ENCODE measurements at places on chromosomes 2 and 18.

GRCh38 chr2:43846140-43846793 is 7.5 kb downstream of the ABCG8 start:
- no peak for DNase-seq

- no peak for DNase-seq
Observed at GRCh38 chr18:54140641-54141040, 83.8 kb downstream of the MBD2 start.

GRCh38 chr2:152827944-152828343 is 109.5 kb downstream of the ARL6IP6 start:
- no peak for DNase-seq

- no peak for DNase-seq
Observed at GRCh38 chr18:12074736-12075135, 18.9 kb upstream of the ANKRD62 start.

DNA sequence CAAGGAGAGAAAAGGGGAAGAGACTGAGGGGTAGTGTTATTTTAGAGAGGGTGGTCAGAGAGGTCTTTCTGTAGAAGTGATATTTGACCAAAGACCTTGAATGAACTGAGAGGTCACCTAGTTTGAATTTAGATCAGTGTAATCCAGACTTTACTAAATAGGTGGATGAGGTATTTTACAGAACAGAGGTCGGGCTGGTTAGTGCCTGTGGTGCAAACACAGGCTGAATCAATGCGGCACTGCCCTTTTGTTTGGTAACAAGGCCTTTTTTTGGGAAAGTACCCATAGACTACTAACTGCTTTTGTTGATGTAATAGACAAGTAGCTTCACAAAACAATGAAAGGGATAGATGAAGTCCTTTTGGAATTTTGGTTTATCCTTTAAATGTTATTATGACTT is 15.9 kb downstream of the RAPGEF4 start:
- no peak for DNase-seq

DNA sequence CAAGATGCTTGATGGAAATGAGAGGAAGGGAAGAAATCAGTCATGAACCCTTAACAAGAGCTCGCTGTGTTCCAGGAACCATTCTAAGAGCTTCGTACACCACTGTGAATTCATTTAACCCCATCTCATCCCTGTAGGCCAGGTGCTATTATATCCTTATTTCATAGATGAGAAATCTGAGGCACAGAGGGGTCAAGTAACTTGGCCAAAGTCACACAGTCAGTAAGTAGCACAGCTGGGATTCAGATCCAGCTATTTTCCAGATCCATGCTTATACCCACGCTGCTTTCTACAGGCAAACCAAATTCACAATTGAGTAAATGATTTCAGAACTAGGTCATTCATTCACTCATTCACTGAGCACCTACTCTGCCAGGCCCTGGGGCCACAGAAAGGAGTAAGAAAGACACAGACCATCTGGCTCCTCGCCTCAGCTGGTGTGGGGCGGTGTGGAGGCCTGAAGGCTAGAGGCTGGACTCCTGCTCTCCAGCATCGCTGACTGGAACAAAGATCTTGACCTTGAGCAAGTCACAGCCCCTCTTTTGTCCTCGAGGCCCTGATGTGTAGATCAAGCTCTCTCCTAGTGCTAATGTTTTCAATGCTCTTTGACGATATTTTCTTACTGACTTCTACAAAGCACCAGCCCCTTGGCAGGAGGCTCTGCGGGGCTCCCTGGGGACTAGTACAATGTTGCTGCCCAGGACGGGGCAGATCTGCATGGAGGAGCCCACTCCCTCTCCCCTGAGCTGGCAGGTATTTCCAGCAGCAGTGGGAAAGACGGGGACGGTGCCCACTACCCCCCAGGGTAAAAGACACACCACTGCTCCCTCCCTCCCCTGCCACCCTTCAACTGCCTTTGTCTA is 26.5 kb downstream of the STEAP3 start:
- DNase-seq: no peak

GRCh38 chr2:84959095-84959565 is 11.8 kb upstream of the KCMF1 start:
- no peak for DNase-seq

DNA sequence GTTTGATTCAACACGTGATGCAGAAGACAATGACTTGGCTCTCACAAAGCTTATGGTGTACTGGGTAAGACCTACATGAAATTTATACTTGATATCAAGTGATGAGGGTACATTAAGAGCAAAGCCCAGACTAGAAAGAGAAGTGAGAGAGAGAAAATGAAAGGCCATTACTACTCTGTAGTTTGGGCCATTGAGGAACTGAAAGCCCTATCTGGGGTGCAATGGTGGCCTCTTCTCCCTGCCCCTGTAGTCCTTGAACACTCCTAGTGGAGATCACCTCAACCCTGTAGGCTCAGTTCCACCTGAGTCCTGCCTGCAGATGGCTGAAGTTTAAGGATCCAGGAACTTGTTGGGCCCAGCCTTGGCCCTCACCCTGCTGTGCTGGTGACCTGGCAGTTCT is 569.8 kb upstream of the MEX3C start:
- no peak for DNase-seq

DNA sequence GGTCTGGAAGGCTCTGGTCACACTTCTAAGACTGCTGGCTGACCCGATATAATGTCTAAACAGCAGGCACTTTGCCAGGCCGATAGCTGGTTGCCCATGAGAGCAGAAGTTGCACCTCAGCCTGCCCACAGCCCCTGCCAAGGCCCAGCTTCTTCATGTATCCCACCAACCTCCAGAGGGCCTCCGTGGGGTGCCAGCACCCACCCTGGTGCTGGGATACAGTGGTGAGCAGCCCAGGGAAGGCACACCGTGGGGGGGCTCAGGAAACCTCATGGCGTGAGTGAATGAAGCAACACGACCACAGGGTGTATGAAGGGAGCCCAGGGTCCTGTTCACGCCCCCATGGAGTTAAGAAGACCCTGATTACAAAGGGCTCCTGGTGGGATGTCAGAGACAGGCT is 16.2 kb upstream of the GLI2 start:
- no peak for DNase-seq

GRCh38 chr2:2926009-2926857 is 451.4 kb downstream of the EIPR1 start:
- no peak for DNase-seq

- no peak for DNase-seq
Observed at GRCh38 chr2:120832296-120833070, 96.8 kb downstream of the GLI2 start.

- no peak for DNase-seq
Observed at GRCh38 chr2:173412628-173413027, 58.0 kb downstream of the CDCA7 start.

GRCh38 chr2:219698748-219699439 is 71.5 kb downstream of the SLC4A3 start:
- DNase-seq: no peak

- no peak for DNase-seq
Observed at GRCh38 chr2:75453384-75454240, 107.1 kb downstream of the EVA1A start.
